ENCODE measurements at places on chromosomes 1 and 21. TPM values are rescaled to one million over a fixed set of nuclear protein-coding genes. Genes with fewer than 3 reads are reported as not detected.

- DNase-seq: no peak
Measured at GRCh38 chr1:63264161-63264560, 58.2 kb upstream of the FOXD3 start.

GRCh38 chr1:161226759-161227158 lies 899 bp downstream of the TOMM40L start:
- DNase-seq: no peak

- no peak for DNase-seq
Measured at GRCh38 chr1:149914545-149914944, 3.1 kb downstream of the SV2A start.

DNA sequence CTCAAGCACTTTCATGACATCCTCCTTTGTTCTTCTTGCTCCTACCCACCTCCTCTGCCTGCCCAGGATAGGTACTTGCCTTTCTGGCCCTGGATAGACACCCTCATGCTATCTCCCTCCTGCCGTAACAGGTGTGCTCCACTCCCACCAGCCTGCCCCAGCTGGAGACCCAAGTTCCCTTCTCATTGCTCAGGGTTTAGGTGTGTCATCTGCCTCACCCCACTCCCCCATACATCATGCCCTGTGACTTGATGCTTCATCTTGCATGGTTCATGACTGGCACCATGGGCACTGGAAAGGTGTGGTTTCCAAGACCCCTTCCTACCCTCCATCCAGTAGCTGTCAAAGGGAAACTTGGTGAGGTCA lies 5.9 kb downstream of the RHEX start:
- DNase-seq: no peak

DNA sequence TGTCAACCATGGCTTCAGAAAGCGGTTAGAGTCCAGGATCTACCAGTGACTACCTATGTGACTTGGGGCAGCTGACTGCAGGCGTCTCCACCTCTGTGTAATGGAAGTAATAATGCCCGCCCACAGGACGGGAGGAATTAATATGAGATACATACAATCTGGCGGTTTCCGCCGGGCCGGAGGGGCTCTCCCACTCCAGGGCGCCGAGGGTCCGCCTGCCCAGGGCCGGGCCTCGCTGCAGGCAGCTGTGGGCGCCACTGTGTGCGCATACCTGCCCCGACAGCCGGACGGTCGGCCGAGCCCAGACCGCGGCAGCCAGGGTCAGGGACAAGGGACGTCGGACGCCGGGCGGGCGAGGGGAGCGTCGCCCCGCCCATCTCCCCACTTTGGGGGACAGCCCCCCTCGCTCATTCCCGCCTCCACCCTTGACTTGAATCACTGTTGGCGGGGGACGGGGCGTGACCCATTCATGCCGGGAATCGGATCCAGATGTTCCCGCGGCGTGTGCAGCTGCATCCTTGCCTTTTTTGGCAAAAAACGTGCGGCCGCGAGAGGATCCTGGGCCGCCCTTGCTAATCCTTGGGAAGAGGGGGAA lies 6.0 kb upstream of the SF3A3 start:
- peak; percentile 56 for DNase-seq

DNA sequence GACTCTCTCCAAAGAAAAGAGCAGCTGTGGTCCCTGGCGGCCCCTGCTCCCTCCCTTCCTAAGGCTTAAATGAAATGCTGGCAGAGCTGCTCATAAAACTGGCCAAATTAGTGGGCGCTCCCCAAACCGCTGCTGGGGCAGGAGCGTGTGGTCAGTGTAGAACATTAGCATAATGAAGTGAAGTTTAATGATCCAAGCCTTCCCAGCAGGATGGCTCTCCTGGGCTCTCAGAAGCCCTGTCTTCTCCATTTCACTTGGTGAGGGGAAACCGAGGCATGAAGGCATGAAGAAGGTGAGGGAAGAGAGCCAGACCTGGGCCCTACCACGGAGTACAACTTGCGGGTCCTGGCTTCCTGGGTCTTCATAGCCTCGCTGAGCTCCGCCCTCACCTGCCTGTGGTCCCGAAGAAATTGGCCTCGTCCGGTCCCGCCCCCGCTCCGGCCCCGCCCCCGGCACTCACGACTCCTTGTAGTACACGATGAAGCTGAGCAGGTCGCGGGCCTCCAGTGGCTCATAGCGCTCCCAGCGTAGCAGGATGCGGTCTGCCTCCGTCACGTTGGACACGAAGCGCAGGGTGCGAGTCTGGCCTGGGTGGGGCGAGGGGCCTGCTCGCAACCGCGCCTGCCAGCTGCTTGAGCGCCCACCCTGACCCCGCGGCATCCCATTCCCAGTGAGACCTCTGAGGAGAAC lies 10.3 kb downstream of the INSRR start:
- DNase-seq: peak; percentile 46

DNA sequence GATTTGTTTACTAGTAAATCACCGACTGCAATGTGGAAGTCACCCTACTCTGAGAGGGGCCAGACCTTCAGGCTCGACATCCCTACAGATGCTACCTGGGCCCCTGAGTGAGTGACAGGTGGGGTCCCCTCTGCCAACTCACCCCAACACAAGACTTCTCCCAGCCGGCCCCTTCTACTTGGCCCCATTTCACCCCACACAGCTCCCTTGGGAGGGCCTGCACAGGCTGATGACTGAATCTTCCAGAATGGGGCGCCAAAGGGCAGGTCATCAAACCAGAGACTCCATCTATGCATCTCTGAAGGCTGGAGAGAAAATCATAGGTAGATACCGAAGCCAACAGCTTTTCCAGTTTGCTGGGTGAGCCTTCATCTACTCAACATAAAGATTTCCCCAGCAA lies 9.4 kb upstream of the S100A8 start:
- no peak for DNase-seq

Gene PLA2G2D
- not detected for total RNA-seq

Gene FYB2
- total RNA-seq: not detected

Gene LCE1B
- total RNA-seq: not detected

Gene RNU1-3
- total RNA-seq: 1,358 TPM

Gene RGS16
- total RNA-seq: 5.8 TPM

Gene TFF2
- 115 TPM for total RNA-seq

All from mucosa of gallbladder (tissue), 1 donor.